ENCODE measurements at places on chromosomes 11 and 22.

DNA sequence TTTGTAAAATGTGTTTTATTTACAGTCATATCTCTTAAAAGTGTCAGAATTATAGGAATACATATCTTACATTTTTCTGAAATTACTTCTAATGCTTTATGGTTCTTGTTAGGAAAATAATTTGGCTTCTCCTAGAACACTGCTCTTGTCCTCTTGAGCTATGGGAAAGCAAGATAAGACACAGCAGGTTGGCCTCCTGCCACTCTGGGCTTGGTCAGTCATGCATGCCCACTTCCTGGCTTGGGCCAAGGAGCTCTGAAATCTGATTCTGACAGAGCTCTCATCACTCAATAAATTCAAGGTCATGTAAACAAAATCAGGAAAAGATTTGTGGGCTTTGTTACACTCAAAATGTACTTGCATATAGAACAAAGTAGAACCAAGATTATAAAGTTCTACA, 1036.0 kb downstream of the OPCML start:
- no peak for DNase-seq

DNA sequence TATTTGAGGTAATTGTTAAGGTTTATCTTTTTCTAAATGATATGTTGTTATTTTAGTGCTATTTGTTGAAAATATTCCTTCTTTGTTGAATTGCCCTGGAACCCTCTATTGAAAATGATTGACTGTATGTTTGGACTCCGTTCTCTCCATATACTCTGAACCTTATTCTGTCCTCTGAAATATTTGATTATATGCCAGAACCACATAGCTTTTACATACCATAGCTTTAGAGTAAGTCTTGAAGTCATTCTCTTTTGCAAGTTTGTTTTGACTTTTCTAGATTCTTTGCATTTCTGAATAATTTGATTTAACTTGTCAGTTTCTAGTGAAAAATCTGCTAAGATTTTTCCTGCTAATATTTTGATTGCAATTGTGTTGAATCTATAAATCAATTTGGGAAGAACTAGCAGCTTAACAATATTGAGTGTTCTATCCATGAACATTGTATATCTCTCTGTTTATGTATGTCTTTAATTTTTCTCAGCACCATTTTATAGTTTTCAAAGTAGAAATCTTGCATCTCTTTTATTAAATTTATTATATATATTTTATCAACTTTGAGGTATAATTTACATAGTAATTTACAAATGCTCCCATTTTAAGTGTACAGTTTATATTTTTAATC, 51.7 kb upstream of the PITPNB start:
- no peak for DNase-seq

DNA sequence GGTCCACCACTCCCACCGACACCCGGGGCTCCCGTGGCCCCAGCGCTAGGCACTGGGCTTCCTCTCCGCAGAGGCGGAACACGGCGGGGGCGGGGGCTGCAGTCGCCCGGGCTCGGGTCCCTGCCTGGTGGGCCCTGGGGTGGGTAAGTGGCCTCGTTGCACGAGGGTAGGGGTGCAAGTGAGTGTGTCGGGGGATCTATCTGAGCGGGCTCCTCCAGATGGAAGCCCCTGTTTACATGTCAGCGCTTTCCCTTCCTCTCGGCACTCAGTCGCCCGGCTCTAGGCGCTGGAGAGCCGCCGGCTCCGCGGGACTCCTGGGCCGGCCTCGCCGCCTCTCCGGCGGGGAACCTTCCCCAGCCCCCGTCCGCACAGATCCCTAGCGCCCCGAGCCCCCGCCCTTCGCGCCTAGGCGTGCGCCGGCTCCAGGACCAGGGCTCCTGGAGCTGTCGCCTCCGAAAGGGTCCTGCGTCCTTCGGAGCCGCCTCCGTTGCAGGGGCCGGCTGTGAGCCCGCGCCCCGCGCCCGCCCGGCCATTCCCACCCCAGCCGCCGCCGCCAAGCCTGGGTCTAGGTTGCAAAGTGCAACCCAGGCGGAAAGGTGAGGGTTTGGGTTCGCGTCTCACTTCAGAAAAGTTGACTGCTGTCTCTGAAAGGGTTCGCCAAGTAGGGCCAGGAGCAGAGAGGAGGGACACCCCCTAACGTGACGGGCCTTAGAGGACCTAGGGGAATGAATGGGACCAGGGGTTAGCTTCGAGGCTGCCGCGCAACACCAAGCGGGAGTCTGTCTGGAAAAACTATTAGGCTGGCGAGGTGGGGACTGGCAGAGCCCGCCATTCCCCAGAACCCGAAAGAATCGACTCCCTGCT, 978 bp downstream of the FLI1 start:
- no peak for DNase-seq

DNA sequence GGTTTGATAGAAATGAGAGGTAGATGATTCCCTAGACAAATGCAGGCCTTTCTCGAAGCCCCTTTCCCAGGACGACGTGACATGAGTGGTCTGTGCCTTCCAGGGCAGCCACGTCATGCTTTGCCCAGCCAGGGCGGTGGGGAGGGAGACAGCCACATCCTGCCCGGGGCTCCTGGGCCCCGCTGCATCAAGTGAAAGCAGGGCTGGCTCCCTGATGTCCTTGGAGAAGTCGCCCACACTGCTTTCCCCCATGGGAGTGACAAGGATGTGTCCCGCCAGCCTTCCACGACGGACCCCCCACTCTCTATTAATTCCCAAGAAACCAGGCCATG, 13.2 kb downstream of the PPARA start:
- DNase-seq = no peak

DNA sequence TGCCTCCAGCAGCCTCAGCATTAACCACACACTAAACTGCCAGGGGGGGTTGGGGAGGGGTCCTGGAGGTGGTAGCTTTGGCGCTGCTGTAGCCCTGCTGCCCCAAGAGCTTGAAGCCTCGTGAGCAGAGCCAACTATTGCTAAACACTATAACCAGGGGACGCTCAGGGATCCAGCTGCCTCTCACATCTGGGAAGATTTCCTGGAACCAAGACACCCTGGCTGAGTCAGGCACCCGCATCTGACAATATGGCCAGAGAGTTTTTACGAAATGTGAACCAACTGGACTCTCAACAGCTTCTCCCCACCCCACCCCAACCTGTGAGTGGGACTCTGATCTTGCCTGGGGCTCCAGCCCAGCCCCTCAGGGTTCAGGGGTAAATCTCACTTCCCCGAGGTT, 14.3 kb downstream of the C1QTNF6 start:
- no peak for DNase-seq

- no peak for DNase-seq
Measured at GRCh38 chr11:48082771-48083170, 102.4 kb downstream of the PTPRJ start.

DNA sequence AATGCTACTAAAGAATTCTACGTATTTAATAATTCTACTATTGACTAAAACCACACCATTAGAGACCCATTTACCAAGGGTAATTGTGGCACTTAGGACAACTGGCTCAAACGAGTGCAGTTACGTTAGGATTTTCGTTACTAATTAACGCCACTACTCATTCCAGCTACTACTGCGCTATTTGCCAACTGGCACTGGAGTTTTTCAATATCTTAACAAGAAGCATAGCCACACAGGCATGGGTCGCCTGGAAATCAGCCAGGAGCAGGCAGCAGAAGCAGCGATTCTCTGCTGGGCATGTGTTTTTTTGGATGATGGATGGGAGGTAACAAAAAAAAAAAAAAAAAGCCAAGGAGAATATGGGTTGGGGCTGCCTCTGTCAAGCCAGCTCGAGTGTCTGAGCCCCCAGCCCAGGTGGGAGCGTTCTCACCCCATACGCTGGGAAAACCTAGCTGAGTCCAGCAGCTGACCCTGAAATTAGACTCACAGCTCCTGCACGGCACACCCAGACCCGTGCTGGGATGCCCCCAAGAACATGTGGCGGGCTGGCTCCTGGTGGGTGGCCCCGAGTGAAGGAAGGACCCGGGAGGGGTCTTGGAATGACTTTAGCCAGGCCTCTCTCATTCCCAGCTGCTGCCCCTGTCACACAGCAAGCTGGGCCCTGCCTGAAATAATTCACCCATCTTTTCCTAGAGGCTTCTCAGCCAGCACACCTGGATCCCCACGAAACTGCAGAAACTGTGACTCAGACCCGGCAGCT, 214.0 kb downstream of the BRD1 start:
- DNase-seq = no peak

- DNase-seq = no peak
Measured at GRCh38 chr22:48380016-48380665, 1447.5 kb downstream of the BRD1 start.

DNA sequence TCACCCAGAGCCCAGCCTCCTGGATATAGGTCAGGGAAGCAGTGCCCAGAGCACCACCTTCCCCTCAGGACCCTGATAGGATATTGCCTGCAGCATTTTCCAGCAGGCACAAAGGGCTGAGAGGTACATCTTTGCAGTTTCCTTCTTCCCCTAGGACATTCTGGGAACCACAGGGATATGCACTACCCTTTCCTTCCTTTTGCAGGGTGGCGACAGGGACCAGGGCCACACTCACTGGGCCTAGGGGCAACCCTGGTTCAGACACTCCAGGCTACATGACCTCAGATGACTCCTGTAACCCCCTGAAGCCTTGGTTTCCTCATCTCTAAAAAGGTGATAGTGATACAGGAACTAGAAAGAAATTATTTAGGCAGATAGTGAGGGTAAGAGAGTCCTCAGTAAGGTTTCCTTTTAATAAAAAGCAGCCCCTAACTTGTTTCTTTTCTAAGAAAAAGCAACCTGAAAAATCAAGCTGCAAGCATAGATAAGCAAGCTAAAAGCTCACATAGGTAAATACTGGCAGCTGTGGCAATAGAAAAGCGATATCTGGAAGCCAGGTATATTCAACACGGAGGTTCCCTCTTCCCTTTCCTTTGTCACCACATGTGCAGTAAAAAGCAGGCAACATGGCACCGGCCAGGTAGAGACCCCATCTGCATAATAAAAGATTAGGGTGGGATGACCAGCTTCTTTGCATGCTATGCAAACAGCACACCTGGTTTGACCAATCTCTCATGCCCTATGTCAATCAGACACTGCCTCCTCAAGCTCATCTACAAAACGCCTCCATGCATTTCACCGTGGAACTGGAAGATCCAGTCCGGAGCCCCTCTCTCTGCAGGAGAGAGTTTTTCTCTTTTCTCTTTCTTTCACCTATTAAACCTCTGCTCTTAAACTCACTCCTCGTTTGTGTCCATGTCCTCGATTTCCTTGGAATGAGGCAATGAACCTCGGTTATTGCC, 13.2 kb upstream of the MRGPRX2 start:
- no peak for DNase-seq

DNA sequence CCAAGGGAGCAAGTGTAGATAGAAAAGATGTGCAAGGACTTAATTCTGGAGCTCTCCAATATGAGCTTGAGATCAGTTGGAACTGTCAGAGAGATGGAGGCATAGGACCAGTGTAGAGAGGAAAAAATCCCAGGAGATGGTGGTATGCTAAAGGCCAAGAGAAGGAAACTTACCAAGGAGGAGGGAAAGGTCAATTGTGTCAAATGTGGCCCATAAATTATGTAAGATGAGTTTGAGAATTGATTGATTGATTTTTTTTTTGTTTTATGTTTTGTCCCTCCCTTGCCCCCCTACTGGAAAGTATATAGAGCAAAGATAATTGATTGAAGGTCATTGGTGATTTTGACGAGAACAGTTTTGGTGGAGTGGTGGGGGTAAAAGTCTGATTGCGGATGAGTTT, 2.8 kb upstream of the USP2 start:
- no peak for DNase-seq

DNA sequence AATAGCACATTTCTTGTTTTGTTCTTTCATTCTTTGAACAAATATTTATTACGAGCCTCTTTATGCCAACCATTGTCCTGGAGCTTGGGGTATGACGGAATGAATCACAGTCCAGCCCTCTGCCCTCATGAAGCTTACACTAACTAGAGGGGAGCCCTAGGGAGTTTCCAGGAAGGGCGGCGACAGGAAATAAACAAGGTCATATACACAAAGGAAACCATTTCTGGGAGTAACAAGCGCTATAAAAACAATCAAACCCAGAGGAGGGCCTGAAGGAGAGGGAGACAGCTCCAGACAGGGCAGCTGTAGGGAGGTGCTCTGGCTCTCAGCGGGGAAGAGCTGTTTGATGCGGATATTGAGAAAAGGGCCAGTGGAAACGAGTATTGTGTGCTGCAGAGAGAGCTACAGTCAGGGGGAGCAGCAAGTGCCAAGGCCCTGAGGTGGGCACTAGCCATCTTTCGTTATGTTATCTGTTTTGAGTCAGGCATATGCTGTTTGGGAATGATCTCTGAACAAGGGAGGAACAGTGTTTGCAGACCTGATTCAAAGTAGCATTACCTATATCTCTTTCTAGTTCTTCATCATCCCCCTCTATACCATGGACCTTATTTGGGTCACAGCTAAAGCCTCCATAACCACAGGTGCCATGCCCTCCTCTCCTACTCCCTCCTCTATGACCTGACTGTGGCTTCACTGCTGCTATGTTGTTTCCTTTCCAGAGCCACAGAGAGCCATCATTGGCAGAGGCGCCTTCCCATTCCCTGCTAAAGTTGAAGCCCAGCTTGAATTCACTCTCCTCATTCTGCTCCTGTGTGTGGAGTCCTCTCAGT, 15.3 kb upstream of the ZBTB16 start:
- no peak for DNase-seq

DNA sequence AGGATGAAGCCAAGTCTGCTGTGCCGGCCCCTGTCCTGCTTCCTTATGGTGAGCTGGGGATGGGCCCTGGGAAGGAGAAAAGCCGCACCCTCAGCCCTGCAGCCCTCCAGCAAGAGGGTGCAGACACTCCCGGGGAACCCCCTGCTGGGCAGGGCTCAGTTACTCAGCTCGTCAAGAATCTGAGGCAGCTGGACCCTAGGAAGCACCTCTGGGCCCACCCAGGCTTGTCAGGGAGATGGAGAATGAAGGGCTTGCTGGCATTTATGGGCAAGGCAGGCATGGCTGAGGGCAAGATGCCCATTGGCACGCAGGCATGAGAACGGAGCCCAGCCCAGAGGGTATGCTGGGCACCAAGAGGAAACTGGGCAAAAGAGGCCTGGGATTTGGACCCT, 12.9 kb downstream of the RELT start:
- no peak for DNase-seq

DNA sequence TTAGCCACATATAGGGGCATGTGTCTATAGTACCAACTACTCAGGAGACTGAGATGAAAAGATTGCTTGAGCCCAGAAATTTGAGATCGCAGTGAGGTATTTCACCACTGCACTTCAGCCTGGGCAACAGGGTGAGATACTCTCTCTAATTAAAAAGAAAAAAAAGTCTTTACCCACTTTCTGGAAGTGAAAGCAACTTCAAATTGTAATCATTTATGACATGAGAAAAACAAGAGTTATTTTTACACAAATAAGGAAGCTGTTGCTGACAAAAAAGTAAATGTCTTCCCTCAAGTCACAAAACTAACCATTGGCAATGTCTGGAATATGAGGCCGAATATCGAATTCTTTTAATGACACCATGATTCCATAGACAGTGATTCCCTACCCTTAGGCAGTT, 71.4 kb downstream of the GLYATL1 start:
- no peak for DNase-seq
